ENCODE measurements at places on chromosomes 12 and 14.

DNA sequence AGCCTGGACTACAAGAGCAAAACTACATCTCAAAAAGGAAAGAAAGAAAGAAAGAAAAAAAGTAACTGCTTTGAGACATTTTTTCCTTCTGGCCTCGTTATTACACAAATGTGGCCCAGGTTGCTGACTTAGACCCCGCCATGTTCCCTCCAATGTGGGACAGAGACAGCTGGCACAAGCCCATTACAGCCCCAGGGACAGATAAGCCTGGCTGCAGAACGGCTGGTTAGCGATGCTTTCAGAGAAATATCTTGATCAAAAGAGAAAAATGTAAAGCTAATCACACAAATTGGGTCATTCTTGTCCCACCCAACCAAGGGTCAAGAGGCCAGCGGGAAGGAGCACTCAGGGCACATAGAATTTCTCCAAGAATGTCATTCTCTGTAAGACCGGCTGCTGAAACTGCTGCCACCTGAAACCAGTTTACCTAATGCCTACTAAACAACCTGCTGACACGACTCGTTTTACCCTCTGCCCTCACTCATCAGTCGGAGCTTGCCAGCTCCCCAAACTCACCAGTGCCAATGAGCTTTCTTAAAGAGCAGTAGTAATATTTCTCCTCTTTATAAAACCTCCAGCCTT, 63.1 kb downstream of the TNFAIP2 start:
- no peak for DNase-seq

- no peak for DNase-seq
These were observed 45.0 kb upstream of the OR6J1 start for GRCh38 chr14:22689199-22689598.

- DNase-seq, result no peak
These were observed 297.1 kb downstream of the KSR2 start for GRCh38 chr12:117671734-117672133.

- DNase-seq, result no peak
These were observed 76.1 kb downstream of the ALG10B start for GRCh38 chr12:38392554-38393144.

DNA sequence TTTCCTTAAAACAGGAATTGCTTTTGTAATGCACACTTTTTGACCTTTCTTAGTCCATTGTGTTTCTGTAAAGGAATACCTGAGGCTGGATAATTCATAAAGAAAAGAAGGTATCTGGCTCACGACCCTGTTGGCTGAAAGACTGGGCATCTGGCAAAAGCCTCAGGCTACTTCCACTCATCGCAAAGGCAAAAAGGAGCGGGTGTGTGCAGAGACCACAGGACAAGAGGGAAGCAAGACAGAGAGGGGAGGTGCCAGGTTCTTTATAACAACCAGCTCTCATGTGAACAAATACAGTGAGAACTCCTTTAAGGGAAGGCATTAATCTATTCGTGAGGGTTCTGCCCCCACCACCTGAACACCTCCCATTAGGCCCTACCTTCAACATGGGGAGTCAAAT, 182.1 kb downstream of the C12orf50 start:
- no peak for DNase-seq

DNA sequence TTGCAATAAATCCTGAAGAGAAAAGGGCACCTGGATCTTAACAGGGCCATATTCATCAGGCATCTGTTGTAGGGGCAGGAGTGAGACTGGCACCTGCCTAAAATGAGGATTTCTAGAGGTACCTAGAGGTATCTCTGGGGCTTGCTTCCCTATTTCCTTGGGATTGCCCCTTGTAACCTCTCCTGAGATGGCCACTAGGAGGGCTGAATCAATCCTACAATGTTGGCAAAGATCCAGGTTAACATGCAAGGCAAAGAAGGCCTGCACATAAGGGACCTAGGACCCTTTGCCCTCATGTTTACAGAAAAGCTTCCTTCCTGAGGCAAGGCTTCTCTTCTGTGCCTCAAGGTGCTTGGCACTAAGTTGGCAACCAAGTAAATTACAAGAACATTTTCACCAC, 25.8 kb upstream of the CLEC4E start:
- no peak for DNase-seq

DNA sequence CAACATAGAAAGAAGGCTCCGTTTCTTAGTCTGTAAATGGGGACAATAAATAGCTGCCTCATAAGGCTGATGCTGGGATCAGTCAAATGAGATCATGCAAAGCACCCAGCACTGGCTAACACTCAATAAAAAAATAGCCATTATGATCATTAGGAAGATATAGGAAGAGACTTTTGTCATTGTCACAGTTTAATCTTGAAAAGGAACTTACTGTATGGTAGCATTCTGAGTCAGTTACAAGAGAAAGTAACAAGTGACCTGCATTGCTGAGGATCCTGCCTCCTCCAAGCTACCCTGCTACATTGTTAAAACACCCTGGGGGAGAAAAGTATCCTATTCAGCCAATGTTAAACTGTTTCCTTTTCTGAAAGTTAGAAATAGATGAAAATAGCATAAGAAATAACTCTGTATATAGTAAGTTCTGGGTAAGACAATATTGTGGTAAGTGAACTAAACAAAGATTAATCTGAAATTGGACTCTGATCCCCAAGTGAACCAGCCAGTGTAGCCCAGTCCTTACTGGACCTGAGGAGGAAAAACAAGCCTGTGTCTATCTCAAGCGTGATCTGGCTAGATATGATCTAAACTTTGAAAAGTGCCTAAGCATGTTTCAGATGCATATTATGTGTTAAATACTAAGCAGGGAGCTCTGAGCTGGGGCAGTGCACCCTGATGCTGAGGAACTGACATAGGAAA, 3.6 kb upstream of the NUDT4 start:
- no peak for DNase-seq

DNA sequence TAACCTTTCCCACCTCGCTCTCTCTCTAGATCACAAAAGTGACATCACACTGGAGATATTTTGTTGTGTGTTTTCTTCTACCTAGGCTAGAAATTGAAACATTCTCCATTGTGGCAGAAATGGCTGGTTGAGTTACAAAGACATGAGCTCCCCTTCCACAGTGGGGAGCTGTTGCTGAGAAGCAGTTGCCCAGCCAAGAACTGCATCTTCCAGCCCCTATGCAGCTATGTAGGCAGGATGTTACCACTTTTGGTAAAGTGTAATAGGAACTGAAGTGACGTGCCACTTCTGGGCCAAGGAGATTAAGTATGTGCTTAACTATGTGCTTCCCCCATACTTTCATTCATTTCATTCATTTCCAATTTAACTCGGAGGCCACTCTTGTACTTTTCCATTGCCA, 138.7 kb upstream of the E2F7 start:
- DNase-seq, result no peak

- no peak for DNase-seq
These were observed 531.2 kb upstream of the CCDC196 start for GRCh38 chr14:65954942-65955341.

DNA sequence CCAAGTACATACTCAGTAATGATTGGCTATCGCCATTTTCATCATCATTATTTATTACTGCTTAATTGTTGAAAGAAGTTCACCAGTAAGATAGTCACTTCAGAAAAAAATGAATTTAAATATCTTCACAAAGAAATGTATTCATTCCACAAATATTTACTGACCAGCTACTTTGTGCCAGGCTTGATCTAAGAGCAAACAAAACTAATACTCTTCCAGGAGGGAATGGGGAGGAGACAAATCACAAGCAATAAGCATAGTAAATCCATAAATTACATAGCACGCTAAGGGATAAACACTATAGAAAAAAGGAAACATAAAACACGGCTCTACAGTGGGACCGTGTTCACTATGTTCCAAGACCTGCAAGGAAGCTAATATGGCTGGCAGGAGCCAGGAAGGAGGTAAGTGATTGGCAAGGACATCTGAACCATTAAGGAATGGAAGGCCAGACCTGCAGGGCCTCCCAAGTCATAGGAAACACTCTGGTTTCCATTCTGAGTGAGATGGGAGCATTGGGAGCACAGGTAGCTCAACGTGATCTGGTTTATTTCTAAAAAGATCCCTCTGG, 27.5 kb downstream of the ITPR2 start:
- no peak for DNase-seq

All from head of caudate nucleus (tissue), 42 donors.